ENCODE measurements at places on chromosomes 7 and 10. TPM values are rescaled to one million over a fixed set of nuclear protein-coding genes. Genes with fewer than 3 reads are reported as not detected.

Gene CYP2C18
- 0.47 TPM for total RNA-seq

GRCh38 chr7:30068117-30068516, 39.9 kb downstream of the PLEKHA8 start:
- no peak for DNase-seq
- no peak overlapping the region for H3K4me3 ChIP-seq
- H3K36me3 ChIP-seq = peaks cover 11% of the 10 kb centered on the region
- H3K27ac ChIP-seq = no peak overlapping the region
- peaks cover 5% of the 10 kb centered on the region for H3K4me1 ChIP-seq
- H3K27me3 ChIP-seq = no peaks in the 10 kb centered on the region

- peaks cover 3% of the 10 kb centered on the region for H3K4me1 ChIP-seq
- DNase-seq = peak; percentile 94
- peak overlapping the region; percentile 55 for H3K27ac ChIP-seq
- H3K27me3 ChIP-seq = no peaks in the 10 kb centered on the region
- no peaks in the 10 kb centered on the region for H3K36me3 ChIP-seq
Observed at GRCh38 chr7:25624833-25625232, 396.5 kb upstream of the NPVF start.

GRCh38 chr7:51918581-51918980, 602.0 kb upstream of the COBL start:
- DNase-seq = no peak
- no peak overlapping the region for H3K27ac ChIP-seq

Gene GIGYF1
- total RNA-seq = 28.3 TPM

Gene TYSND1
- 14.5 TPM for total RNA-seq

Gene TMEM236
- total RNA-seq = 2.8 TPM

DNA sequence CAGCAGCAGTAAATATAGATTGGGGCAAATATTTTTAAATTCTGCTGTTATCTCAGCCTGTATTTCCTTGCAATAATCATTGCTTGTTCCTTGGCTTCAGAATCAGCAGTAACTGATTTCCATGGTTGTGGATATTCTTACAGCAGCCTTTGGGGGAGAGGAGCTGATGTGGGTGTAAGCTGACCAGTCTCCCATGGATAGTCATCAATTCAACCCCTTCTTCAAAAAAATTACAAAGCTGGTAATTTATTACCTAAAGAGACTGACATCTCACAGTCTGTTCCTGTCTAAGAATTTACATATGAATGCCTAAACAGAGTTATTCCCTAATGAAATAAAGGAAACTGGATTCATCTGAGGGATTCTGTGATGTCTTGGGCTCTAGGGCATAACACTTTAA, 103.1 kb upstream of the CABCOCO1 start:
- no peaks in the 10 kb centered on the region for H3K36me3 ChIP-seq
- DNase-seq = no peak
- H3K27me3 ChIP-seq = no peaks in the 10 kb centered on the region
- H3K4me1 ChIP-seq = no peaks in the 10 kb centered on the region
- no peak overlapping the region for H3K4me3 ChIP-seq
- H3K27ac ChIP-seq = no peak overlapping the region

GRCh38 chr7:158602905-158603772, 15.5 kb upstream of the PTPRN2 start:
- H3K4me3 ChIP-seq = no peak overlapping the region
- no peak for DNase-seq
- H3K4me1 ChIP-seq = no peaks in the 10 kb centered on the region
- H3K36me3 ChIP-seq = no peaks in the 10 kb centered on the region

Gene WDR86
- 1.1 TPM for total RNA-seq

DNA sequence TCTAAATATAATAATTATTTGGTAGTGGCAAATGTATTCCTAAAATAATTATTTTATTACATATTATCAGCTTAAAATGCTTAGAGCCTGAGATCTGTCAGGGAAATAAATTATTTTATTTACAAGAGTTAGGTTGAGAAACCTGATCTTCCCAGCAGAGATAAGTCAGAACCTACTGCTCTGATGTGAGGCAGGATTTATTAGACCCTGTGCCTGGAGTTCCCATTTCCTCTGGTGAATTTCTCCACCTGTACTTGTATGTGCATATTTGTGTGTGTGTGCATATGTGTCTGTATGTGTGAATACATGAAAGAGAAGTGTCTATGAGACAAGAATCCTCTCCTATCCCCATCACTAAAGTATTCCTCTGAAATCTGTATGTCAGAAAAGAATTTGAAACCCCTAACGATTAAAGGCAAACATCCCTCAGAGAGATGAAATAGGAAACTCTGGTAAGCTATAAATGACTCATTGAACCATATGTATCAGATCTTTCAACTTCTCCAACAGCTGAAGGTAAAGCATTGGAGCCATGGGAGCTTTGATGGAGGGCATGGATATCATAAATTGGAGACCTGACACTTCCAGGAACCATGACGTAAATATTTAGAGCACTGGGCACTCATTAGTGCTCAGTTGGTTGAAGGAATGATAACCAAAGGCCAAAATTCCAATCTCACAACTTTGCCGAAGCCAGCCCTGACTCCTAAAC, 190.9 kb downstream of the XPNPEP1 start:
- H3K4me3 ChIP-seq = no peak overlapping the region
- no peak overlapping the region for H3K27ac ChIP-seq
- no peaks in the 10 kb centered on the region for H3K36me3 ChIP-seq
- DNase-seq = no peak

DNA sequence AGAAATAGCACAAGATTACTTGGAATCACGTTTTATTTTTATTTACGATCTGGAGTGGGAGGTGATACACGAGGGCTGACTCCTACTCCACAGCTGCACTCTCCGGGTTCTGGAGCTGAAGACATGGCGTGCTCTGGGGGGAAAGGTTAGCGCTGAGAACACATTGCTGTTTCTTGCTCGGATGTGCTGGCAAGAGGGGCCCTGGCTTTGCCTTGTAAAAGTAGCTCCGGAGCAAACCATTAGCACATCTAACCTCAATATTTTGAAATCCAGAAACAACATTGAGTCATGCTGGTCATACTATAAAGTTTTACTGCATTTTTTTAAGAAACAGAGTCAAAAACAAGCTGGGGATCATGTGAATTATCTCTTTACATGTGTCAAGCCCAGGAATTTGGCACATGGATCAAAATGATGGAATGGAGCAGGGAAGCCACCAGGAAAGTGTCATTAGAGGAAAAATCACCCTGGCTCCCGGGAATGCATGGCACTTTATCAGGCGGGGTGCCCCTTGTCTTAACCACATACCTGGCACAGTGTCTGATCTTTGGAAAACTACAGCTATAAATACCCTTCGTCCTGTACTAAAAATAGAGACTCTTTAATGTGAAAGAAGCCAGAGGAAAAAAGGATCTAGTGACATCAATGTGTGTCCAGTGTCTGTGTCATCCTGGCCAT, 31.6 kb upstream of the LYZL1 start:
- DNase-seq = no peak
- peaks cover 11% of the 10 kb centered on the region for H3K4me1 ChIP-seq
- no peaks in the 10 kb centered on the region for H3K27me3 ChIP-seq

GRCh38 chr7:110386913-110387312, 704.0 kb upstream of the LRRN3 start:
- DNase-seq = no peak
- H3K4me3 ChIP-seq = no peak overlapping the region
- no peaks in the 10 kb centered on the region for H3K27me3 ChIP-seq
- H3K4me1 ChIP-seq = no peaks in the 10 kb centered on the region
- H3K36me3 ChIP-seq = no peaks in the 10 kb centered on the region
- no peak overlapping the region for H3K27ac ChIP-seq

- H3K27me3 ChIP-seq = peaks cover 11% of the 10 kb centered on the region
- no peak for DNase-seq
- H3K27ac ChIP-seq = no peak overlapping the region
- H3K4me3 ChIP-seq = no peak overlapping the region
- H3K4me1 ChIP-seq = no peaks in the 10 kb centered on the region
- no peaks in the 10 kb centered on the region for H3K36me3 ChIP-seq
Observed at GRCh38 chr10:22372917-22373316, 27.6 kb downstream of the SPAG6 start.

DNA sequence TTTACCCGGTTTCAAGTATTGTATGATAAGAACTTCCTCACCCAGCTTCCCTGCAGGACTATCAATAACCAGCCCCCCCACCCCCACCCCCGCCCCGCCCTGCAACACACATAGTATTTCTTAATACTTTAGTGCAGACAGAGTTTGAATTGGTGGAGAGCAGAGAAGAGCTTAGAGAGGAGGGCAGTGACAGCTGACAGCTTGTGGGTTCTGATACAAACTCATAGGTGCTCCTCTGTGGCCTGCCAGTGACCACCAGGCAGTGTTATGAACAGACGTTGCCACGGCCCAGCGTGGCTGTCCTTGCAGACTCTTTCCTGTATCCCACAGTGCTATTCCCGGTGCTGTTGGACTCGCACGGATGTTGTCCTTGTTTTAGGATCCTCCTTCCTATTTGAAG, 186.9 kb upstream of the ADO start:
- H3K27me3 ChIP-seq = no peaks in the 10 kb centered on the region
- DNase-seq = peak; percentile 59
- H3K4me3 ChIP-seq = no peak overlapping the region
- H3K4me1 ChIP-seq = peaks cover 53% of the 10 kb centered on the region
- no peak overlapping the region for H3K27ac ChIP-seq

GRCh38 chr10:79331709-79332108, 15.6 kb upstream of the PPIF start:
- no peak for DNase-seq
- no peak overlapping the region for H3K4me3 ChIP-seq
- no peak overlapping the region for H3K27ac ChIP-seq

- no peak overlapping the region for H3K4me3 ChIP-seq
- no peaks in the 10 kb centered on the region for H3K36me3 ChIP-seq
- H3K4me1 ChIP-seq = no peaks in the 10 kb centered on the region
- no peak overlapping the region for H3K27ac ChIP-seq
- DNase-seq = no peak
- H3K27me3 ChIP-seq = no peaks in the 10 kb centered on the region
Observed at GRCh38 chr10:124171561-124171960, 78.2 kb upstream of the CHST15 start.

DNA sequence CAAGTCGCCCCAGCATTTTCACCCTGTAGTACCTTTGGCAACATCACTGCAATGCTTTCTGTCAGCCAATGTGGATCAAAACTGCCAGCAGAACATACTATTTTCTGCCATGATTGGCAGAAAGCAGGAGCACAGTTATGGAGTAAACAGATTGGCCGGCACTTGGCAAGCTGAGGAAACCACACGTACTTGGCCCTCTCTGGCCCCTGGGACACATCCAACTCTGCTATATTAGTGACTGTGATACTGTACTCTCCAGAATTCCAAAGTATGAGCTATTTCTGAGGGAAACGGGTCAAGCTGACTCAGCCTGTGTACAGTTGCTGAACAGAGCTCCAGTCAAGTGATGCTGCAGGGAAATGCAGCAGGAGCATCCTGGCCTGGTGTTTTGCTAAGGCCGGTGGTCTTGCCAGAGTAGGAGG, 39.8 kb upstream of the LANCL2 start:
- no peaks in the 10 kb centered on the region for H3K27me3 ChIP-seq
- H3K4me1 ChIP-seq = no peaks in the 10 kb centered on the region
- no peak overlapping the region for H3K4me3 ChIP-seq

DNA sequence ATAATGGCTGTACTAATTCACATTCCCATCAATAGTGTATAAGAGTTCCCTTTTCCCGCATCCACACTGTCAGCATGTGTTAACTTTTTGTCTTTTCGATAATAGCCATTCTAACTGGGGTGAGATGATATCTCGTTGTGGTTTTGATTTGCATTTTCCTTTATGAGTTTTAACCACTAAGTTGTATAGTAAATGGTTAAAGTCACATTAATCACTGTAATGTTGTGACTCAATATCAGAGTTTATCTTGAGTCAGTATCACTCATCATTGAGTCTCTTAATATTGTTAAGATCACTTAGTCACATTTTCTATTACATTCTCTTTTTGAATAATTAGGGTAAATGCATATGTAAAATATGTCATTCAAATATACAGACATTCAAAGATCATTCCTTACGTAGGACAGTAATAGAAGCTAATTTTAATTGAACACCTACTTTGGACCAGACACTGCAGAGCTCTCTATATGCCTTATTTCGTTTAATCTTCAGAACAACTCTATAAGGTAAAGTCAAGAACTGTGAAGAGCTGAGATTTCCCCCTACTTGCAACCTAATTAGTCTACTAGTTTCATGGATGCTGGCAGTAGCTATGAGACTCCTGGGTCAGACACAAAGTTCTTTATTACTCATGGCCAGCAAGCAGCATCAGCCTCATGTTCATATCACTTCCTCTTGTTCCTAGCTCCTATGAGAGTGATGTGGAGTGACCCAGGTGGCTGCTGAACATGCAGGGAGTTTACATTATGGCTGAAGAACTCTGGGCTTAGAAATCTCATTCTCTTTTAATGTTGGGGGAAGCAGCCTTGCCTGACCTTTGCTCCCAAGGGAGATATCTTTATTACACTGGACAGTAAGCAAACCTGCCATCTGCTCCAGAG, 30.5 kb downstream of the CREB5 start:
- no peak overlapping the region for H3K27ac ChIP-seq
- no peak for DNase-seq
- no peak overlapping the region for H3K4me3 ChIP-seq
- no peaks in the 10 kb centered on the region for H3K4me1 ChIP-seq
- no peaks in the 10 kb centered on the region for H3K36me3 ChIP-seq
- H3K27me3 ChIP-seq = no peaks in the 10 kb centered on the region

DNA sequence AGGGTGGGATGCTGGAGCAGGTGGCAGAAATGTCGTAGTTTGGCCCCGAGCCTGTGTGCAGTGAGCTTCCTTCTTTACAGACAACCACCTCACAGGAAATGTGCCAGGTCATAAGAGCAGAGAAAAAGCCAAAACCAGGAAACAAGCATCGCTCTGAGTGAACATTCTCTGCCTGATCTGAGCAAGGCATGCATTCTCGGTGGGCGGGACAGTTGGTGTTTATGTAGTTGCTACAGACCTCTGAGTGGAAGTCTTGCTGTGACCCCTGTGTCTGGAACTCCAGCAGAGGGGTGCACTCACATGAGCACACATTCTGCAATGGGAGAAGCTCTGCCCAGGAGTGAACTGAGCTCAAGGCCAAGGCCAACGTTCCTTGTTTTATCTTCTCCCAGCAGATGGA, 230.1 kb downstream of the TCERG1L start:
- H3K27ac ChIP-seq = no peak overlapping the region
- no peaks in the 10 kb centered on the region for H3K27me3 ChIP-seq
- H3K4me3 ChIP-seq = no peak overlapping the region
- H3K36me3 ChIP-seq = no peaks in the 10 kb centered on the region

- H3K4me3 ChIP-seq = no peak overlapping the region
- no peak overlapping the region for H3K27ac ChIP-seq
- no peaks in the 10 kb centered on the region for H3K4me1 ChIP-seq
- H3K36me3 ChIP-seq = no peaks in the 10 kb centered on the region
- H3K27me3 ChIP-seq = no peaks in the 10 kb centered on the region
- DNase-seq = no peak
Observed at GRCh38 chr10:36089790-36090440, 447.8 kb upstream of the FZD8 start.

- H3K27ac ChIP-seq = no peak overlapping the region
- H3K4me1 ChIP-seq = no peaks in the 10 kb centered on the region
- DNase-seq = no peak
- no peaks in the 10 kb centered on the region for H3K36me3 ChIP-seq
- H3K27me3 ChIP-seq = no peaks in the 10 kb centered on the region
Observed at GRCh38 chr10:14820775-14821154, 17.1 kb downstream of the CDNF start.

Data from left lung (tissue), 14 donors.